ENCODE measurements at places on chromosomes 6 and 20. TPM values are rescaled to one million over a fixed set of nuclear protein-coding genes. Genes with fewer than 3 reads are reported as not detected.

GRCh38 chr20:34301587-34302311 lies 1.4 kb downstream of the AHCY start:
- no peak for DNase-seq

- no peak for DNase-seq
These were observed 73.4 kb downstream of the FGD2 start for GRCh38 chr6:37078814-37079213.

The NKX2-2 gene
- not detected for total RNA-seq

- DNase-seq, result no peak
These were observed 252.4 kb upstream of the IRAK1BP1 start for GRCh38 chr6:78614961-78615360.

GRCh38 chr6:80769106-80769505 lies 662.6 kb downstream of the BCKDHB start:
- DNase-seq, result no peak

DNA sequence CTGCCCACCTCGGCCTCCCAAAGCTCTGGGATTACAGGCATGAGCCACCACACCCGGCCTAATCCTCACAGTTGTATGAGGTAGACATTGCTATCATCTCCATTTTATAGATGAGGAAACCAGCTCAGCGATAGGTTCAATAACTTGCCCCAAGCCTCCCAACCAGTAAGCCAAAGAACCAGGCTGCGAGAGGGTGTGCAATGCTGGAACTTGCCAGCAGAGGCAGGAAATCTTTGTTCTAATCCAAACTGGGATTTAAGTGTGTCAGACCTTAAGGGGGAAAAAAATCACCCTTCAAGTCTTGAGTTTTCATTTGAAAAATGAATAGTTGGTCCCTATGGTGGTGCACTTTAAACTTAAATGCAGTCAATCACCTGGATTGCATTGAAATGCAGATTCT lies 20.1 kb upstream of the RNGTT start:
- DNase-seq, result peak; percentile 37

DNA sequence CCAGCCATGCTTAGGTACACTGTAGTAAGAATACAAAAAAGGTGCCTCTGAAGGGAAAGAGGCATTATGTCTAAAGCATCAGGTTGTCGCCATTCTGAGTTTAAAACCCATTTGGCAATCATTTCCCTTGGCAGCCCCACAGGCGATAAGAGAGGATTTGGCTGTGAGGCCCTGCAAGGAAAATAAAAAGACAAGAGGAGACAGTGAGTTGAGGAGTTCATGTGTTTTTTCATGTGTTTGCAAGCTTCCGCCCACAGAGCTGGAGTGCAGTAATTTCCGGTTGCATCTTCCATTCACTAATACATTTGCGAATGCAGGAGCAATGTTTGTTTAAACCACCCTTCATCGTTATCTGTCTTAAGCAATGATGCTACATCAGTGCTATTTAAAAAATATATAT lies 138.5 kb upstream of the SOX4 start:
- DNase-seq, result no peak

GRCh38 chr20:53960579-53961272 lies 109.7 kb downstream of the BCAS1 start:
- no peak for DNase-seq

- peak; percentile 74 for DNase-seq
These were observed 90.0 kb upstream of the IFNGR1 start for GRCh38 chr6:137309078-137309762.

DNA sequence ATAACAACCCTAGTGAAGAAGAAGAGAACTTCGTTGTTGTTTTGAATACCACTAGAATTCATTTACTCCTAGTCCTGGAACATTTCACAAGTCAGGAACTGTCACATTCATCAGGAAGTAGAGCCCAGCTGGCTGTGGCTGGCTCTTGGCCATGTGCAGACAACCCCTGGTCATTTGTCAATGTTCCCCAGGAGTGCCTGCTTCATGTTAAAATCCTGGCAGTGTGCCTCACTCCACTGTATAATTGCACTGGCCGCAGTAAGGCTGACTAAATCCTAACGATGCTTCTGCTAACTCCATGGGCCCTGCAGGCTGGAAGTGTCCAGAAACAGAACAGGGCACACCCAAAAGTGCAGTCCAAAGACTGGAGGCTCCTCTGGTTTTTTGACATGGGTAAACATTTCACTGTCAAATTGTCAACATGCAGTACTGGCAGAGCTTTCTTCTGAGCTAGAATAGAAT lies 41.5 kb upstream of the ADGRF1 start:
- DNase-seq, result peak; percentile 83

GRCh38 chr6:31740397-31741223 lies 805 bp downstream of the MSH5 start:
- DNase-seq, result no peak

All from endothelial cell of umbilical vein (primary cell).